ENCODE measurements at places on chromosomes 4 and X.

DNA sequence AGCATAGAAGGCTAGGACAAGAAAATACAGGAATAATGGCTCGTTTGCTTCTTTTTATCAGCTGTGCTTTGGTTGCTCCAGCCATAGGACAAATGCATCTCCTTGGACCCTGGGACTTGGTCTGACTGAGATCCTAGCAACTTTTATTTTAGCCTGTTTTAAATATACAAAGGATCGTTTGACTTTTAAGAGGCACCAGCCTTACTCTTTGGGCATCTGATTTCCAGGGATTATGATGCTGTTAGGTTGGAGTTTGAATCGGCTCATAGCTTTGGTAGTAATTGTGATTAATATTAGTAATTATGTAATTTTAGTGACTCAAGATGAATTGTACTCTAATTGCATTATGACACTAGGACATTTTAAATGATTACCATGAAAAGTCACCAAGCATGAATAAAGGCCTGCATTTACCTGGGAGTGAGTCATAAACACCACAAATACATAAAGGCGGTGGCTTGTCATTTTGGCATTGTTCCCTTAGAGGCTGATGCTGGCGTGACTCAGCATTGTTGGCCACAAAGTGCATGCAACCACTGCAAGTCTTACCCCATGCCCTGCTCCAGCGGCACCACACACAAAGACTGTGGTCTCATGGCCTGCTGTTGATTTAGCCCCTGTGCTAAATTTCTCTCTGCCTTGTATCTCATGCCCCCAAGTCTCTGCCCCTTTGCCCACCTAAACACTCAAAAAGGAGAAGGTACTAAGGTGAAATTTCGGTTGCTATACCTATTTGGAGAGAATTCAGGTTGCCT is 12.4 kb downstream of the GPAT3 start:
- peak; percentile 26 for DNase-seq

GRCh38 chr4:64230709-64231310 is 178.4 kb downstream of the TECRL start:
- no peak for DNase-seq

DNA sequence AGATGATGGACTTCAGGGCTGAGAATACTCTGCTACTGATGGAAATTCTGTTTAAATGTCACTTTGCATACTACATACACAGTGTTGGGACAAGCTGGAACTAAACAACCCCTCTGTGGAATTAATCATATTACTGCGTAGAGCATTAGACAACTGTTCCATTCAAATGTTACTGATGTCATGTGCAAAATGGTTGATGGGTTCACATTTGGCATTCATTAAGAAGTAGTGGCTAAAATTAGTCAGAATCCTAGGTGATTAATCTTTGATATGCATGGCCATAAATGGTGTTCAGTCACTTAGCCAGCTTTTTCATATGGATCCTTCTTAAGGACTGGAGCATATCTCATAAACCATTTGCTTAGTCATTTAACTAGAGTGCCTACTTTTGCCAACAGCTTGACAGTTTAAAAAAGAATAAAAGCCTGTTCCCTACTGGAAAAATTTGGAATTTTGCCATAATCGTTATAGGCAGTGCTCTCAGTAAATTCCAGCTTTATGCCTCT is 105.2 kb downstream of the RNF150 start:
- DNase-seq = no peak

DNA sequence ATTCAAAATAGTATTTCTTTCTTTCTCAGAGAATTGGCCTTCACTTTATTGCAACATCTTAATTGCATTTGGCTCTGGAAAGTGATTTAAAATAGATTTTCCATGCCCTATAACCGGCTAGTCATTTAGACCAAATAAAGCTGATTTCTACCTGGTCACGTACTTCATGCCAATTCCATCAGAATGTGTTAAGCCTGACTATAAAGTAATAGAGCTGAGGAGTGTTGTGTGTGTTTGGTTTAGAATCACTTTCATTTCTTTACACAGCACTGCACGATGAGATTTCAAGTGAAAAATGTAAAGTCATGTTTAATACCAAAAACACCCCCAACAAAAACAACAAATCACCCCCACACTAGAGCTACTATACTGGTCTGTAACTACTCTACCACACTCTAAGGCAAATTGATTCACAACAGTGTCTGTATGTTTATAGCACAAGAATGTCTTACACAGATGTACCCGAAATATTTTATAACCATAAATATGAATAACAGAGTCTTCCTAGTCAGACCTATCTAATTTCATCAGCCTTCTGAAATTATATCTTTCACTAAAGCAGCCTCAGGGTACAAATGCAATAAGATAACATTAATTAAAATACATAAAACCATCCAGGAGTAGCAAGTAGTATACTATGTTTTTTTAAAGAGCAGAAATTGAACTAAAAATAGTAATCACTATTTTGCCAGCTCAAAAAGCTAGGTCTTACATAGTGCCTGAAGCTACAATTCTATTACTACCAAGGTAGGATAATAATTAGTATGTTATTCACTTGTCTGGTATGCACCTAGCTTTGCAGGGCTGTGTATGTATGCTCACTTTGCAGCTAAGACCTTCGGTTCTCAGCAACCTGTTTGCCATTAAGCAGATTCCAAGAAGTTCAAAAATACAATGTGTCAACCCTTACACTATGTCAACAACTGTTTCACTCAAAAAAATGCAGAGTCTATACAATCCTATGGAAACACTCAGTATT is 28.4 kb downstream of the APBB2 start:
- no peak for DNase-seq

DNA sequence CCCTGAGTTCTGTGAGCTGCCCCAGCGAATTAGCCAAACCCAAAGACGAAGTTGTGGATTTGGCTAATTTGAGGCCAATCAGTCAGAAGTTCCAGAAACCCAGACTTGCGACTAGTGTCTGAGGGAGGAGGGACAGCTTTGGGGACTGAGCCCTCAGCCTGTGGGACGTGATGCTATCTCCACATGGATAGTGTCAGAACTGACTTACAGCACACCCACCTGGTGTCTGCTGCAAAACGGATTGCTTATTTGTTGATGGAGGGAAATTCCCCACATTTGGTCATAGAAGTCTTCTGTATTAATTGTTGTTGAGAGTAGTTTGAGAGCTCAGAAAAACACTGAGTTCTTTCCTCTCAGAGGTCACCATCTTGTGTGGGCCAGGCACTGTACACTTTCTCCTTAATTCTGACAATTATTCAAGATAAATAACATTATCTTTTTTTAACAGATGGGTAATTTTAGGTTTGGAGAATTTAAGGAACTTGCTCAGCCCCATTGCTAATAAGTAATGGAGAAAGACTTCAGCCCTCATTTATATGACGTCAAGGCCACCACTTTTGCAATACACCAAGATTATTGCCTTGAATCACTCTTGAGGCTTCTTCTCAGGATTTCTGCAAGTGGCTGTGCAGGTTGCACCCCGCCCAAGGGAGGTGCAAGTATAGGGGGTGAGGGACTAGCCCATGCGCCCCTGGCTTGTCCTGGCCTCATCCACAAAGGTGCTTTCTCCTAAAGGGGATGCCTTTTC is 16.7 kb downstream of the CLRN2 start:
- no peak for DNase-seq

GRCh38 chrX:19791562-19791961 is 95.8 kb downstream of the SH3KBP1 start:
- DNase-seq = no peak

DNA sequence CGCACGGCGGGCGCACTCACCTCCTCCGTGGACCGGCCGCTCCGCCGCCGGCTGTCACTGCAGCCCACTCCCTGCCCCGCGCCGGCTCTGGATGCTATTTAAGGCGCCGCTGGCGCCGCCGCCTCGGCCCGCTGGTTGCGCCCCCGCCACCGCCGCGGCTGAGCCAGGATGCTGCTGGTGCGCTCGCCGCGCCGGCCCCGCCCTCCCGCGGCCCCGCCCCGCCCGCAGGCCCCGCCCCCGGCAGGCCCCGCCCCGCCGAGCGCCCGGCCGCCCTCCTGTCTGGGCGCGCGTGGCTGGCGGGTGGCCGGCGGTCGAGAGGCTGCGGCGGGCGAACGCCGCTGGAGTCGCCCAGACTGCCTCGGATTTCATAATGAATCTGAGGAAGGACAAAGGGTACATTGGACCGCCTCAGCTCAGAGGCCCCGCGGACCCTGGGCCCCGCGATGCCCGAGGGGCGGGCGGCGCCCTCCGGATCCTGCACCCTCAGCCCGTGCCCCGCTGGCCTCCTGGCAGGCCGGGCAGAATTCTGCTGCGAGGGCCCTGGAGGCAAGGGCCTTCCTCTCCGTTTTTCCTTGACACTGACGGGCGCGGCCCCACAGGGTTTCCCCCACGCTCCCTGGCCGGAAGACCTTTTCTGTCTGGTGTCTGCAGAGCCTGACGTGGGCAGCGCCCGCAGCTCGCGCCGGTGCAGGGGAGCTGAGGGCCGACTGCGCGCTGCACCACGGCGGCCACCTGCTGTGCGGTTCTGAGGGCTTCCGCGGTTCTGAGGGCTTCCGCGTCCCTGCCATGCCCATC is at the start of gene ACSL1:
Gene ACSL1, minus strand, starts transcription at position 73 of the 795 bp plus-strand sequence. CDS start 22,454 bp downstream, outside the sequence.
- DNase-seq = peak; percentile 63

DNA sequence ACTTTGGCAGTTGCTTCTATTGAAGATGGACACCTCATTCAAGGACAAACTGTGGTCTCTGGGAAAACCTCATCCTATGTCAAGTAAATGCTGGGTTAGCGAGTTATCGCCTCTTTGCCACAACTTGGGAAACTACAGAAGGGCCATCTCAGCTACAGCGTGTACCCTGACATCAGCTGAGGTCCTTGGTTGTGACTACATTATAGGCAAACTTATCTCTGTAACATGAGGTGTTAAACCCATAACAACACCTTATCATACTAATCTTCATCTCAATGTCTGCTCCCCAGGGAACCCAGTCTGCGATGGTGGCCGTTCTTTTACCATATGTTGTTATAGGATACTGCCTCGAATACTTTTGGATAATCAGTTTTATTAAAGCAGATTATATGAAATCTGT is 1862.7 kb downstream of the STIM2 start:
- no peak for DNase-seq
